ENCODE measurements at places on chromosomes 12 and 14.

DNA sequence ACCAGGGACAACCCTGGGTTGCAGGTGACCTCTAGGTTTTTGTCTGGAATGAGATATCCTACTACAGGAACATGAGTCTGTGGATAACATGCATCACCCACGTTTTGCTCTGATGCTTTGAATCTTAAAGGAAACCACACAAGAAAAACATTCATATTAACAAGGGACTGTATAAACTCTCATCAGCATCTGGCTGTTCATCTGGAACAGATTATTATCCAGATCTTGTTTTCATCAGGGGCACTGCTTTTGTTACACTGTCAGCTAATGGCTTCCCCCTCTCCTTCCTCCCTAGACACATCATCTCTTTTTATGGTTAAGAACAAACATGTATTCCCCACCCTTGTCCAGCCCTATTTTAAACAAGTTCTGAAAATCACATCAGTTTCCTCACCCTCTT is 1095.7 kb downstream of the AACS start:
- no peak for DNase-seq

- no peak for DNase-seq
Measured at GRCh38 chr12:94663071-94663470, 12.7 kb upstream of the TMCC3 start.

DNA sequence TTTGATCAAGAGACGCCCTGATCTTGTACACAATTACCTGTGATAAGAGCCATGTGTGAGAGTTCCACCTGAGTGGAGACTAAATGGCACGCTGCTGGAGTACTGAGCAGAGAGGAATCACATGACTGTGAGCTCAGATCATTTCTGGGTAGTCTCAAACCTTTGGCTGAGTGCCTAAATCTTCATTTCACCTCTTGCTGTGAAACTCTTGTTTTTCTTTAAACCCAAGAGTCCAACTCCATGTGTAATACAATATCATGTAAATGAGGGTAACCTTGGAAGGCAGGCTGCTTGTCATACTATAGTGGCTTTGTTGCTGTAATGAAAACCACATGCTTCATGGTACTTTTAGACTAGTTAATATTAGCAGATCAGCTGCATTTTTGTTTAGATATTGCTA is 156.9 kb downstream of the CAND1 start:
- no peak for DNase-seq

DNA sequence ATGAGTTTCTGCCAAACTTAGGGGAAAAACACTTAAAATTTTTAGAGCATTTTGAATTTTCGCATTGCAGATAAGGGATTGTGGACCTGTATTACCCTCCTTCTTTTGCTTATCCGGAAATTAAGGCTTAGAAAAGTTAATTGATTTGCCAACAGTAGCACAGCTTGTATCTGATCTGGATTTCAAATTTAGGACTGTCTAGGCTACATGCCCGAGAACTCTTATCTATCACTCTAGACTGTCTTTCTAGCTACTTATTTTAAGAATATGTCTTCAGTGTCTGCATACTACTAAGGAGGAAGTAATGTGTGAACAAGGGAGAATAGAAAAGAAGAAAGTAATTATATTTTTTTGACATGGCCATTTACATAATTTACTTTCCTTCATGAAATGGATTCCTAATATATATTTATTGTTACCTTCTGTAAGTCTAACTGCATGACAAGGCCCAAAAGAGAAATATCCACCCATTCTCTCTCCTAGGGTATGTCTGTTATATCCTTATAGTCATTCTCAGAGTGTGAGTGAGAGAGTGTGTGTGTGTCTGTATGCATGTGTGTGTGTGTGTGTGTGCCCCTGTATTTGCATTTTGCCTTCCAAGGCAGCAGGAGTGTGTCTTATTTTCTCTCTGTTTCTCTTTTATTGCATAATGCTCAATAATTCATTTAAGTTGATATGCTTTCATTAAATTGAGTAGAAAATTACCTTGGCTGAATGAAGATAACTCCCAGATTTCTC is 132.1 kb downstream of the SLC5A8 start:
- no peak for DNase-seq

GRCh38 chr12:7075939-7076338 is 15.4 kb downstream of the C1S start:
- no peak for DNase-seq

- DNase-seq, result no peak
Measured at GRCh38 chr14:24237463-24237955, 4.8 kb downstream of the GMPR2 start.

DNA sequence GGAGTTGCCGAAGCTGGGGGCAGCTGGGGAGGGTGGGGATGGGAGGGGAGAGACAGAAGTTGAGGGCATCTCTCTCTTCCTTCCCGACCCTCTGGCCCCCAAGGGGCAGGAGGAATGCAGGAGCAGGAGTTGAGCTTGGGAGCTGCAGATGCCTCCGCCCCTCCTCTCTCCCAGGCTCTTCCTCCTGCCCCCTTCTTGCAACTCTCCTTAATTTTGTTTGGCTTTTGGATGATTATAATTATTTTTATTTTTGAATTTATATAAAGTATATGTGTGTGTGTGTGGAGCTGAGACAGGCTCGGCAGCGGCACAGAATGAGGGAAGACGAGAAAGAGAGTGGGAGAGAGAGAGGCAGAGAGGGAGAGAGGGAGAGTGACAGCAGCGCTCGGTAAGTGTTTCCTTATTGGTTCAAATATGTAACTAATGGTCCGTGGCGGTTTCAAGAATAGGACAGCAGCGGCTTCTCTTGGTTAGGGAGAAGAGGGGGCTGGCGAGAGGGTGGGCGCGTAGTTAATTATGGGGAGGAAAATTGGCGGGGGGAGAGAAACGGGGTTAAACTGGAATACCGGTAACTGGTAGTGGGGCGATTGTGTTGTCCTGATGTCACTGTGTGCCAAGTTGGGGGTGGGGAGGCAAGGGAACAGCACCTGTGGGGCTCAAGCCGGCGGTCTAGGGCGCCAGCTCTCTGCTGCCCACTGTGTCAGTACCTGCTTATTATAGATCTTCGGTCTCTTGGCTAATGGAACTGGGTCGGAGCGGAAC is 8.4 kb downstream of the HOXC8 start:
- no peak for DNase-seq

DNA sequence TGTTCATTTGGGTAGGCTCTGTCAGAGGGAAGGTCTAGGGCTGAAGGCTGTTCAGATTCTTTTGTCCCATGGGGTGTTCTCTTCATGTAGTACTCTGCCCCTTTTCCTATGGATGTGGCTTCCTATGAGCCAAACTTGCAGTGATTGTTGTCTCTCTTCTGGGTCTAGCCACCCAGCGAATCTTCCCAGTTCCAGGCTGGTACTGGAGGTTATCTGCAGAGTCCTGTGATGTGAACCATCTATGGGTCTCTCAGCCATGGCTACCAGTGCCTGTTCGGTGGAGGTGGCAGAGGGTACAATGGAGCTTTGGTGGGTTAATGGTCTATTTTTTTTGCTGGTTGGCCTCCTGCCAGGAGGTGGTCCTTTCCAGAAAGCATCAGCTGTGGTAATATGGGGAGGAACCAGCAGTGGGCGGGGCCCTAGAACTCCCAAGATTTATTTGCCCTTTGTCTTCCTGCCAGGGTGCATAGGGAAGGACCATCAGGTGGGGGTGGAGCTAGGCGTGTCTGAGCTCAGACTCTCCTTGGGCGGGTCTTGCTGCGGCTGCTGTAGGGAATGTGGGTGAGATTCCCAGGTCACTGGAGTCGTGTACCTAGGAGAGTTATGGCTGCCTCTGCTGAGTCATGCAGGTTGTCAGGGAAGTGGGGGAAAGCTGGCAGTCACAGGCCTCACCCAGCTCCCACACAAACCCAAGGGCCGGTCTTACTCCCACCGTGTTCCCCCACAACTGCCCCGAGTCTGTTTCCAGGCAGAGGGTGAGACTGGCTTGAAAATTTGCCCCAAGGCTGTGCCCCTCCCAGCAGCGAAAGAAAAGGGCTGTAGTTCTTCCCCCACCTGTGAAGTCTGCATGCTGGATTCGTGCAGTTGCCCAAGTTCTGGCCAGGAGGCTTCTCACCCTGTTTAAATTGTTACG is 17.5 kb downstream of the MTRFR start:
- DNase-seq, result peak; percentile 65

DNA sequence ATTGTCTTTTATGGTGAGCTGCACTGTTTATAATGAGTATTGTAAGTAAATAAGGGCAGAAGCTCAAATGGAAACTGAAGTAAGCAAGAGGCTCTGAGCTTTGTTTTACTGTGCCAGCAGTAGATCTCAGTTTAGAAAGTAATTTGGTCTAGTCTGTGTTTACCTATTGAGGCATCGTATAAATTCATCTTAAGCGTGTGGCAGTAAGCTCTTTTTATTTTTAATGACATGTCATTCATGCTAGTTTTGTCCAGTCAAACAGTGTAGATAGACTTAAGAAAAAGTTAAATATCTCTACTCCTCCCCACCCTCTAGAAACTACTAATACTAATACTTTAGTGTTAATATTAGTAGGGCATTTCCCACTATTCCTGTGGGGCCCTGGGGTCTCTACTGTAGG is 2.0 kb downstream of the ANO6 start:
- DNase-seq, result no peak

DNA sequence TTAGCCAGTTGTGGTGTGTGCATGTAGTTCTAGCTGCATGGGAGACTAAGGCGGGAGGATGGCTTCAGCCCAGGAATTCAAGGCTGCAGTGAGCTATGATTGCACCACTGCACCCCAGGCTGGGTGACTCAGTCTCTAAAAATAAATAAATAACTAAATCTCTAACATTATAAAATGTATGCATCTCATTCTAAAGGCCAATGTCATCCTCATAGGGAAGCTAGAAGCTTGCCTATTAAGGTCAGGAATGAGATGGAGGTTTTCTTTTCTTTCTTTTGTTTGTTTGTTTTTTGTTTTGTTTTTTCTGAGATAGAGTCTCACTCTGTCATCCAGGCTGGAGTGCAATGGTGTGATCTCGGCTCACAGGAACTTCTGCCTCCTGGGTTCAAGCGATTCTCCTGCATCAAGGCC is 48.8 kb upstream of the PAPLN start:
- no peak for DNase-seq
